Vagina (tissue), 2 donors: ENCODE measurements at places on chromosomes 12 and 14. TPM values are rescaled to one million over a fixed set of nuclear protein-coding genes. Genes with fewer than 3 reads are reported as not detected.

TMTC3 gene
- total RNA-seq: 14.2 TPM

SERPINA10 gene
- not detected for total RNA-seq

GRCh38 chr14:75096959-75097358, 27.5 kb downstream of the ZC2HC1C start:
- no peak for DNase-seq

GRCh38 chr12:109147954-109148353, 31.6 kb downstream of the ACACB start:
- no peak for DNase-seq

DNA sequence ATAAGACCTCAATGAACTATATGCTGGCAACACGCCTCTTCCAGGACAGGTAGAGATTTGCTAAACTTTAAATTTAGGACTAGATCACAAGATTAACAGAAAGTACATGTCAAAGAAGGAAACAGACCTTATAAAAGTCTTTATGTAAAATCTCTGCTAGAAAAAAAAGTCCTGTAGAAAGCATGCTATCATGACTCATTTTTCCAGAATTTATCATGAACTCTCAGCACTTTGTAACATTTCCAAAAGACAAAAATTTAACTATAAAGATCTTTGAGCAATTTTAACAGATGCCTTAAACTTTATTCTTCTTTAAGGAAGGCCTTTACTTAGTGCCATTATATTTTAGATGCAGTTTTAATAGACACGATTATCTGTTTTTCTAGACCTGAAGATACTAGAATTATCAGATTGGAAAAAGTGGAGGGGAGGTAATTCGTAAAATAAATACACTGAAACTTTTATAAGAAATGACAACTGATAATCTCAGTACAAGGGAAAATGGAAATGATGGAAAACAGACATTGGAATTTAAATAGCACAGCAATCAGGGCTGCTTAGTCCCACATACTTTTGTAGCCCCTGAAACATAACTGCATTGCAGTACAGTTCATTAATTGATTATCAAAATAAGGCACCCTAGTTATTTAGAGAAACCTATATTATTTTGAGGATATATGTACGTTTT, 92.0 kb downstream of the TTLL5 start:
- no peak for DNase-seq

DEGS2 gene
- total RNA-seq: 19.9 TPM

STAT2 gene
- 109 TPM for total RNA-seq

DNA sequence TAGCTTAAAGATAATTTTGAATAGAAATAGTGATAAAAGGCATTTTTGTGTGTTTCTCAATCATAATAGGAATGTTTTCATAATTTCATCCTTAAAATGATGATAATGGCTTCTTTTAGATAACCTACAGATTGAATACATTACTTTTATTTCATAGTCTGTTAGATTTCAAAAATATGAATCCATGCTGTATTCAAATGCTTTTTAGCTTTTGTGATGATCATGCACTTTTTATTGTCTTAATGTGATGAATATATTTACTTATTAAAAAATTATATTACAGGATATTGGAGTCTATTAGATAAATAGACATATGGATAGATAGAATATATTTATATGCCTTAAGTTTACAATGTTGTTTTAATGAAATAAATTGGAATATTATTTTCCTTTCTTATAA, 886.8 kb upstream of the NOVA1 start:
- no peak for DNase-seq

DNA sequence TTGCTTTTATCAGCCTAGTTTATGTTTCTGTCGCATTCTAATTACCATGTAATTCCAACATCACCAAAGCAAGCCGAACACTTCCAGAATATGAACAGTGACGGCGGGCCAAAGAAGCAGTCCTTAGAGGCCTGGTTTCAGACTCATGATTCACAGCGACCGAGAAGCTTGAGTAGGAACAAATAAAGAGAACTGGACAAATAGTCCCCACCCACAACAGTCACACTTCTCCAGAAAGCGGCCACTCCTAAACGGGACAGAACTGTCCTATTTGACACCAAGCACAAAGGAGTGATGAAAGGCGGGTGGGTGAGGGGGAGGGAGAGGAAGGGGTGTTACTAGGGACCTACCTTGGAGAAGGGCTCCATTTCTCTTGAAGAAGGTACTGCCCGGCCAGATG, 136.4 kb downstream of the FOXN3 start:
- no peak for DNase-seq

DNA sequence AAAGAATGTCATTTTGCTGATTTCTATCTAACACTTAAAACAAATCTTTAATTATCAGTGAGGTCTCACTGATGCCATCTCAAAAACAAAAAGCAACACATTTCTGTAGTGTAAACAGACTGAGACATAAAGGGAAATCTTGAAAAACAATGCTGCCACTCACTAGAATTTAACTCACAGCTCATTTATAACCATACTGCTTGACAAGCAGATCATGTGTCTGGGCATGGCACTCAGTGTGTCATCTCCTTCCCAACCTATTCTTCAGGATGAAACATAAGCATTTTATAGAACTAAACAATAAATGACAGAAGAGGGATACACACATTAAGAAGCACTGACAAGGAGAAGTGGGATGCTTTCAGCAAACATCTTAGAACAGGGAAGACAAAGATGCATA, 22.4 kb downstream of the ATF7 start:
- DNase-seq: no peak

- no peak for DNase-seq
Observed at GRCh38 chr12:39395866-39396265, 47.1 kb downstream of the KIF21A start.

- DNase-seq: no peak
Observed at GRCh38 chr14:88616697-88617096, 53.9 kb downstream of the ZC3H14 start.

DNA sequence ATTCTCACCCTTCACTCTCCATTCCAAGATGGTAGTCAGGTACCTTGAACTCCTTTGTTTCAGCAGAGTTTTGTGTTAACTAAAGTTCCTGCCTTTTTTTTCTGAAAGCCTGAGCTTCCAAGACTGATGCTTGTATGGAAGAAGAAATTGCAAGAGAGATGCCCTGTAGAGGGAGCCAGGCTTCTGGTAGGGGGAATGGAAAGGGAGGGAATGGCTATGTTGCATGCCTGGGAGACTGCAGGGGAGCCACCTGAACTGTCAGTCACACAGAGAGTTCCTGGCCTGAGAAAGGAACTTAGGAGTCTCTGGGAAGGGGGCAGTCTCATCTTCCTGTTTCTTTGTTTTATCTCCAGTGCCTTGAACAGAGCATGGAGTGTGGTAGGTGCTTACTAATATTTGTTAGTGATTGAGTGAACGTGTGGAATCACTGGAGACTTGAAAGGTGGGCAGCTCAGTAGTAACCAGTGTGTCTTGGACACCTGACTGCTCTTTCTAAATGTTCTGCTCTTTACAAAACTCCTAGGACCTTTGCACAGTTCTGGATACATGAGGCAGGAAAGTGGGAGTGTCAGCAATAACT, 132.2 kb downstream of the ANO4 start:
- DNase-seq: no peak

TC2N gene
- total RNA-seq: 50.3 TPM

DNA sequence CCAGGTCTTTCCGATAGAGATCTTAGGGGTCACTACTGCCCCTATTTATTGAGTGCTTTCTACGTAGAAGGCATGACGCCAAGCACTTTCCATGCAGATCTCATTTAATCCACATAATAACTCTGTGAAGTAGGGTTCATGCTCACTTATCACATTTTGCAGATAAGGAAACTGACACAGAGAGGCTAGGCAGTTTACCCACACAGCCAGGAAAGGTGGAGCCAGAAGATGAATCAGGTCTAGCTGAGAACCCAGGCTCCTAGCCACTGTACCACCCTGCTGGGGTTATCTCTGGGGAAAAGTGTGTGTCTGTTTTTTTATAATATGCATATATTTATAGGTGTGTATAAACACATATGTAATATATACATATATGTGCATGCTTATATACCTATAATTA, 83.6 kb downstream of the KSR2 start:
- no peak for DNase-seq

- no peak for DNase-seq
Observed at GRCh38 chr12:10853776-10854175, 4.5 kb upstream of the PRR4 start.

DNA sequence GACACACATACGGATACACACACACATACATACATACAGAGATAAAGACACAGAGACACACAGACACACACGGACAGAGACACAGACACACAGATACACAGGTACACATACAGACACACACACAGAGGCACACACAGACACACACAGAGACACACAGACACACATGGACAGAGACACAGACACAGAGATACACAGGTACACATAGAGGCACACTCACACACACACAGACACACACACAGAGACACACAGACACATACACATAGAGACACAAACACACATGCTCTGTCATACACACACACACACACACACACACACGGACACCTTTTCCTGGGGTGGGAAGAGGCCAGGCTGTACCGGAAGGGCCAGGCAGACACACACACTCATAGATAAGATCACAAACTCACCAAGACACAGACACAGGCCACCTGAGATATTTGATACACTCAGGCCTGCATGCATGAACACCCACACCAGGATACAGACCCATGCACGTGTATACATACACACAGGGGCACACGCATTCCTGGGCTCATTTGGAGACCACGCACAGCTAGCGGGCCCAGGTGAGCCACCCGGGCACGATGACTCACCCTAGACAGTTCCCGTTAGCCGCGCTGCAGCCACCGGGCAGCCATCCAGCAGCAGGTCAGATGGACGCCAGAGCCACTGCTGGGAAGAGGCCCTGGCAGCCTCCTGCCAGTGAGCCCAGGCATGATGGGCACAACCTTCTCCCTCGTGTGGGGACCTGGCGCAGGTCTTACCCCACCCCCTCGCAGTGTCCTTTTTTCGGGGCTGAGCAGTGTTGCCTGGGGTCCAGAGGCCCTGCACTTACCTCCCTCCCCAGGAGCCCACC, 1.8 kb upstream of the AHNAK2 start:
- no peak for DNase-seq

- no peak for DNase-seq
Observed at GRCh38 chr12:19485240-19485639, 45.9 kb downstream of the AEBP2 start.

CFAP251 gene
- 8.8 TPM for total RNA-seq

TCL1A gene
- not detected for total RNA-seq

GRCh38 chr12:107329569-107330324, 236.4 kb upstream of the CRY1 start:
- DNase-seq: no peak

GON7 gene
- total RNA-seq: 7.4 TPM

DNA sequence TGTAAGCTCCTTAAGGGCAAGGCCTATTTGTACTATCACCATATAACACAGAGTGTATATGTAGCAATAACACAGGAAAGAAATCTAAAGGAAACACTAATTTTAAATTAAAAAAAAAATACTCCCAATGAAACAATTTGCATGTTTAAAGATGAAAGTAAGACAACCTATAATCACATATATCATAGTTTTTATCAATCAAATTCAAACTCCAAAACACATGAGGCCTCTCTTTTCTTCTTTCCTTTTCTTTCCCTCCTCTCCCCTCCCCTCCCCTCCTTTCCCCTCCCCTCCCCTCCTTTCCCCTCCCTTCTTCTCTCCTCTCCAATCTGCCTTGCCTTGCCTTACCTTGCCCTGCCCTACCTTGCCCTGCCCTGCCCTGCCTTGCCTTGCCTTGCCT, 405.8 kb upstream of the RPL10L start:
- DNase-seq: no peak

- no peak for DNase-seq
Observed at GRCh38 chr14:99552572-99553216, 51.3 kb downstream of the CCDC85C start.

DNA sequence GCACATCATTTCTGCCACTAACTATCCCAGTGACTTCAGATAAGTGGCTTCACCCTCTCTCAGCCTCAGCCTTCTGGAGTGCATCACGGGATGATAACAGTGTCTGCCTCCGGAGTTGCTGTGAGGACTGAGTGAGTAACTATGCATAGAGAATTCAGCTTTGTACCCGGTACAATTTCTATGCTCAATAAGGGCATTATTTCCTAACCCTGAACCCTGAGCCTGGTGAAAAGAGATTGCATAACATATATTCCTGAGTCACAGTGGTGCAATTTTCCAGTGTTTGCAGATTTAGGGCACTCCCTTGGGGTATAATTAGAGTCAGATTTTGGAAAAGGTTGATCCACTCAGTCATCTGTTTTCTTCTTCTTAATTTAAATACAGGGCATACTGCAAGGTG, 181.1 kb downstream of the PTPN11 start:
- no peak for DNase-seq

DNA sequence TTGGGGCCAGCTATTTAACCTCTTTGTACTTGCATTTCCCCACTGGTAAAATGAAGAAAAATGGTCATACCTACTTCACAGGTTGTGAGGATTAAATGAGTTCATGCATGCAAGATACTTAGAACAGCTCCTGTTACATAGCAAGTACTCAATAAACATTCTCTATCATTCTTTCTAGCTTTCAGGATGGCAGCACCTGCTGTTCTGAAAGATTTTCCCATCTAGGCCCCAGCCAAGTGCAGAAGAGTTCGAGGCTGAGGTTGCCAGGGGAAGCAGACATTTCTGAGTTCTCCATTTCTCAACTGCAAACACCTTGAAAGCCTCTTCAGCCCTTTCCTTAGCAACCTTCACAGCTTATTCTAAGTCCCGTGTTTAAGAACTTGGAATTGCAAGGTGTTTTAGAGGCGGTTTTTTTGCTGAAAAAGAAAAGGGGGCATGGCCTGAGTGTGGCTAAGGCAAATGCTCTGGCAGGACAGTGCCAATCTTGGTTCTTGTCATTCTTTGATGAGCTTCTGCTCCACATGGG, 73.0 kb upstream of the PRMT8 start:
- DNase-seq: no peak

DBX2 gene
- total RNA-seq: not detected

GRCh38 chr12:123064366-123064765, 83.9 kb downstream of the ARL6IP4 start:
- no peak for DNase-seq

- no peak for DNase-seq
Observed at GRCh38 chr14:53306267-53306721, 153.2 kb upstream of the DDHD1 start.

DNA sequence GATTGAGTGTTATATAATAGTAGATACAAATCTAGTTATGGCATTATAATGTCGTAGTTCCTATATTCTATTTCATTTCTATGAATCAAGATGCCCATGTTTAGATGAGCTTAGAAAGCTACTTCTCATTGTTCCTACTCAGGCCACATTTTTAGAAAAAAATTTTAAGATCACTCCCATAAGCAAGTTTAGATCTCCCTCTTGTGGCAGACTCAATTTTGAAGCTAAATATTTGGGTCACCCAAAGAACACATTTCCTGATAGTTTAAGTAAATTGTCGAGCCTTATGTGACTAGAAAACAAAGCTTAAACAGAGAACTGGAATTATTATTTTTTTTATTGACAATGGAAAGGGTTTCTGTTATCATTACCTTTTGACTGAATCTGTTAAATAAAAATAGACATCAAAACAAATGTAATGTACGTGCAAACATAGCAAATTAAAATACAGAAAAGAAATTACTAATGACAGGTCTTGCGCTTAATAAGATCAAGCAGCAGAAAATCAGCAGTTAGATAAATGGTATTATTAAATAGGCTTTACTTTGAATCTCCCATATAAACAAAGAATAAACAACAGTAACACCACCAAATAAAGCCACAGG, 180.2 kb downstream of the ACSS3 start:
- DNase-seq: no peak

GRCh38 chr14:85483037-85483436, 46.9 kb upstream of the FLRT2 start:
- DNase-seq: no peak

GXYLT1 gene
- 11.8 TPM for total RNA-seq

- no peak for DNase-seq
Observed at GRCh38 chr12:12717586-12718380, 615 bp downstream of the CDKN1B start.

KRT2 gene
- 2.0 TPM for total RNA-seq

SLC6A12 gene
- not detected for total RNA-seq
